Stimulated activated CD4-positive, alpha-beta T cell treated with anti-CD3 and anti-CD28 coated beads, Interleukin-15, amount 100 ng/mL, for 48 hours (primary cell): ENCODE measurements at places on chromosomes 16 and 17.

GRCh38 chr17:49520386-49521087 lies 25.4 kb downstream of the NGFR start:
- DNase-seq: no peak

- DNase-seq: peak; percentile 50
Observed at GRCh38 chr17:73956595-73957465, 246.6 kb upstream of the RPL38 start.

- DNase-seq: no peak
Observed at GRCh38 chr16:5837007-5837670, 739.5 kb upstream of the EEF2KMT start.

DNA sequence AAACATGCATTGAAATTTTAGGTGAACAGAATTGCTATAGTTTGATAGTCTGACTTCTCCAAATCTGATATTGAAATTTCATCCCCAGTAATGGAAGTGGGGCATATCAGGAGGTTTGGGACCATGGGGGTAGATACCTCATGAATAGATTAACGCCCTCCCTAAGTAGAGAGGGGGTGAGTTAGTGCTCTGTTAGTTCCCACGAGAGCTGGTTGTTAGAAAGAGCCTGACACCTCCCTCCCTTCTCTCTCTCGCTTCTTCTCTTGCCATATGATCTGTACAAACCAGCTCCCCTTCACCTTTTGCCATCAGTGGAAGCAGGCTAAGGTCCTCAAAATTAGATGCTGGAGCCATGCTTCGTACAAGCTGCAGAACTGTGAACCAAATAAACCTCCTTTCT lies 78.8 kb downstream of the BRIP1 start:
- DNase-seq: no peak

DNA sequence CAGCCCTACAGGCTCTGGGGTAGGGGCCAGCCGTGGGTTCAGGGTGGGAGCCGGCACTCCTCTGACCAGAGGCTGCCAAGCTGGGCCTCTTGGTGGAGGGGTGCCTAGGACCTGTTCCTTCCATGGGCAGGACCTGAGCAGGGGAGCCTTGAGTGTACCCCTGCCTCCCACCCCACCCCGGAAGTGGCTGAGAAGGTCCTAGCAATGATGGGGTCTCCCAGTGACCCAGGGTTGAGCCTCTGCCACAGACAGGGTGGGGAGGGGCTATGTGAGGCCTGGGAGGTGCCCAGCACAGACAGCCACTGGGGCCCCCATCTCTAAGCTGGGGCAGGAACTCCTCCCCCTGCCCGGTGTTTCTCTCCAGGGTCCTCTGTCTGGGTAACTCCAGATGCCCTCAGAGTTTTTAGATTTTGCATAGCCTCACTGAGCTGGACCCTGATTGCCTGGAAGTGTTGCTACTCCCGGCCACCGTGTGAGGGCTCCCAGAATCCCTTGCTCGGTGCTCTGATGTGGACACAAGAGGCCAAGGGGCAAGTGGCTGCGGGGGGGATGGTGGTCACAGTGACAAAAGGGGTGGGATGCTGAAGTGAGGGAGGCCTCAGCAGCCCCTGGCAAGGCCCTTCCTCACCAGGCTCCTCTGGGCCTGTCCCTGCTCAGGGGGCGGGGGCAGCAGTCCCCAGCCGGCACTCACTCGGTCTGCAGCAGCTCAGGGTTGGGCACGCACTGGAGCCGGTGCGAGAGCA lies 6.4 kb upstream of the MTSS2 start:
- DNase-seq: no peak

- peak; percentile 10 for DNase-seq
Observed at GRCh38 chr17:21125862-21126261, 902 bp upstream of the DHRS7B start.

- no peak for DNase-seq
Observed at GRCh38 chr17:27540318-27541101, 84.3 kb downstream of the KSR1 start.

DNA sequence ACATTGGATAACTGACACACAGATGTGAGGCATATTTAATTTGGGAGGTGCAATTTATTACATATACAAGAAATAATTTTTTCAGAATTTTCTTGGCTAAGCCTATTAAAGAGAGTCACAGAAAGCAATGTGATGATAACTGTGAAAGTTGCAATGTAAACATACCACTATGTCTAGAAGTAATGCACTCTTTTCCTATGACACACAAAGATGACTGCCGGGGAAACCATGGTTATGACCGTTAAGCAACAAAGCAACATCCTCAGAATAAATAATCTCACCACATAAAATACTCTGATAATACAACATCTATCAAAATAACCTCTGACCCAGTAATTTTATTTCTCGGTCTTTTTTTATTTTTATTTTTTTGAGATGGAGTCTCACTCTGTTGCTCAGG lies 10.5 kb upstream of the QRICH2 start:
- DNase-seq: no peak

GRCh38 chr16:6527646-6528045 lies 805.0 kb upstream of the RBFOX1 start:
- DNase-seq: no peak

GRCh38 chr16:68790130-68790761 lies 53.1 kb upstream of the TANGO6 start:
- no peak for DNase-seq

DNA sequence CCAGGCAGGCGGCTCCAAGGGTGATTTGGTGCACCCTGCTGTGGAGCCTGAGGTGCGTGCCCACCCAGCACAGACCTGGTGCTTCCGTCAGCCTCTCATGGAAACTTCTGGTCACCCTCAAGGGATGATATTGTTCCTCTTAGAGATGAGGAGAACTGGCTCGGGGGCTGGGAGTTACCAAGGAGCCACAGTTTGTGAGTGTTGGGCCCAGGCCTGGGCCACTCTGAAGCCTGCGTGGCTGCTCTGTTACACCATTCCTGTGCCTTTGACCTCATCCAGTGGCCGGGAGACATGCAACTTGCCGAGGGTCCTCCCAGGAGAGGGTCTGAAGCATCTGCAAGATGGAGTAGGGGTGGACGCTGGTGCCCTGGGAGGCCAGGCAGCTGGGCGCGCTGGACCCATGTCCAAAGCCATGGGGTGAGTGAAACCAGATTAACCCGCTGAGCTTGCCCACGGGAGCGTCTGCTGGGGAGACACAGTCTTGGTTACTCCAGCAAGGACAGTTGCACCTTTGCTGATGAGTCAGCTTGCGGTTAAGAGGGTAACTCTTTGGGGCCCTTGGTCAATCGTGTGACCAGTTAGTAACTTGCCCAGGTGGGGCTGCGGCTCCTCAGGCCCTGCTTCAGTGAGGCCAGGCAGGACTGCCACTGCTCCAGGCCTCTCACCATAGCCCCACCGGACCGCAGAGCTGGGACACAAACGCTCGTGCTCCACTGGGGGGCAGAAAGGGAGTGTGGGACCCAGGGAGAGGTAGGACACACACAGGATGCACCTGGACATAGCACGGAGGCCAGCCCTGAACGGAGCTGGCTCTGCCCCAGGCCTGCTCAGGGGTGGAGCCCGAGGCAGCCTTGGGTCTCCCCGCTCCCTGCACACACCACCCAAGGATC lies 7.5 kb downstream of the C16orf90 start:
- DNase-seq: no peak

DNA sequence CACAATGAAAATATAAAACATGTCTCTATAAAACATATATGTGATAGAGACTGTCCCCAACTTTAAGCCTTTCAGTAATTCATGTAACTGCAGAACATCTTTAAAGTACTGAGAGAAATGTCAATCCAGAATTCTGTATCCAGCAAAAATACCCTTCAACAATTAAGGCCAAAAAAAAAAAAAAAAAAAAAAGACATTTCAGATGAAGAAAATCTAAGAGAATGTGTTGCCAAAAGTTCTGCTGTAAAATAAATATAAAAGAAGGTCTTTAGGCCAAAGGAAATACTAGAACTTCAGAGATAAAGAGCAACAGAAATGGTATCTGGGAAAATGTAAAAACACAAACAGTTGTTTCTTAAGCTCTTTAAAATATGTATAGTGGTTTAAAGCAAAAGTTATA lies 17.3 kb downstream of the BPTF start:
- no peak for DNase-seq

DNA sequence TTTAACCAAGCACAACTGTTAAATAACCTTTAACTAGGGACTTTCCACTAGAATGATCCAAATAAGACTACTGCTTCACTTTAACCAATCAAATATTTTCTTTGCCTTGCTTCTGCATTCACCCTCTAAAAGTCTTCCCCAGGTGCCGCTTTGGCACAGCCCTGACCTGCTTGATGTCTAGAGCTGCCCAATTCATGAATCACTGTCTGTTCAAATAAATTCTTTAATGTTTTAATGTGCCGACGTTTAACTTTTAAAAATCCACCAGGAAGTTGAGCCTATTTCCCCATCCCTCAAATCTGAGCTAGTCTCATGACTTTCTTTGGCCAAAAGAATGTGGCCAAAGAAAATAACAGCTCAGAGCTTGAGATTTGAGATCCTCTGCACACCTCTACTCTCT lies 277.8 kb upstream of the SOX9 start:
- no peak for DNase-seq

DNA sequence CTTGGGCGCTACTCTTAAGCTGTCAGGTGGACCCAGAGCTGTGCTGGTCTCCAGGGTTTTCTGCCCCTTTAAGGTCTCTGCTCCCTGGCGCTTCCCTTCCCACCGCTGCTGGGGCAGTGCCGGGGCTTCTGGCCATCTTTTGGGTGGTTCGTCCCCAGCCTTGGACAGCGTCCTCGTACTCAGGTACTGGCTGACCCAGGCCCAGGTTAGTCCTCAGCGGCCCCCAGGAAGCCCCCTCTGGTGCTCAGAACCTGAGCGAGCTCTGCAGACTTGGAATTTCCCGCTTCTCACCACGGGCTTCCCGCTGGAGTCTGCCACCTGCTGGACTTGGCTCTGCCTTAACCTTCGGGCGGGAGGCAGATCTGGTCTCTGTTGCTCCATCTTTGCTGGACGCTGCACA lies 94.1 kb upstream of the ZNF750 start:
- no peak for DNase-seq

DNA sequence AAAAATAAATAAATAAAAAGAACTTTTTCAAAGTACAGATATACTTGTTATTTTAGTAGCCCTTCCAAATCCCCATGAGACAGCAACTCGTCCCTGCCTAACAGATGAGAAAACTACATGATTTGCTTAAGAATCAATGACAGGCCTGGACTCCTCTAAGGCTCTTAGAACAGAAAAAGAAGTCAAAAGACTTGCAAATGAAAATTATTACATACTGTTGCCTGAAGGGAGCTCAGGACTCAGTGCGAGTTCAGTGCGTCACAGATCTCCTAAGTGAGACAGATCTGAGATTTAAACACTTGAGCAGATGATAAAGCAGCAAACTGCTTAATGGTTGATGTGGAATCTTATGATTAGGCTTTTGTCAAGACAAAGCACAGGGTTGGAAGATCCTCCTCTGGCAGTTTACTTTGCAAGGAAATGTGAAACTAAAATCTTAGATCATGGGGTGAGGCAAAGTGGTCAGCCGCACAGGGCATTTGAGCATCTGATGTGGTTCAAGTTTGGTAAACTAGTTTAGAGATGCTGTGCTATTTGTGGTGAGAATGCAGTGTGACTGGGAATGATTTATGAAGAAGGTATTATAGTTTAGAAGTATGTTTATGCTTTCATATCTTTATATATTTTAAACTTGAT lies 138.1 kb downstream of the TRIM37 start:
- no peak for DNase-seq

DNA sequence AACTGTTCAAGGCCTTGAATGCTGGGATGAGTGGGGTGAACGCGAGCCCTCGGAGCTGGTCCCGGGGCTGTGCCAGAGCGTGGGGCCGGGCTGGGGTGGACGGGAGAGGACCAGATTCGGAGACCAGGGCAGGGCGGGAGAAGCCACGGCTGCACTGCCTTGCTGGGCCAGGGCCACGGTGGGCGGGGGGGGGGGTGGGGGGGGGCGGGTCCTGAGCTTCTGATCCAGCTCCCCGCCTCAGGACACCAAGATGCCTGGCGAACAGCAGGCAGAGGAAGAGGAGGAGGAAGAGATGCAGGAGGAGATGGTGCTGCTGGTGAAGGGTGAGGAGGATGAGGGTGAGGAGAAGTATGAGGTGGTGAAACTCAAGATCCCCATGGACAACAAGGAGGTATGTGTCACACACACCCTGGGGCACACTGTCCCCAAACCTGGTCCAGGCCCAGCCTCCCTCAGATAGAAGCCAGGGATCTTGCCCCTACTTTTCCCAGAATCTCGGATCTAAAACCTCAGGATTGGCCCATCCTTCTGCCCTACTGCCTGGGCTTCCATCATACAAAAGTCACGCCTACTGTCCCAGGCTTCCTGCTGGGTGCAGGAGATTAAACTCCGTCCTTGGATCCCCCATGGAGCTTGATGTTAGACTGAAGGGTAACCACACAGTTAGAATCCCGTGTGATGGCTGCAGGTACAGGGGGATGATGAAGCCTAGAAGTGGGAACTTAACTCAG lies 563 bp downstream of the ZNF771 start:
- DNase-seq: no peak

DNA sequence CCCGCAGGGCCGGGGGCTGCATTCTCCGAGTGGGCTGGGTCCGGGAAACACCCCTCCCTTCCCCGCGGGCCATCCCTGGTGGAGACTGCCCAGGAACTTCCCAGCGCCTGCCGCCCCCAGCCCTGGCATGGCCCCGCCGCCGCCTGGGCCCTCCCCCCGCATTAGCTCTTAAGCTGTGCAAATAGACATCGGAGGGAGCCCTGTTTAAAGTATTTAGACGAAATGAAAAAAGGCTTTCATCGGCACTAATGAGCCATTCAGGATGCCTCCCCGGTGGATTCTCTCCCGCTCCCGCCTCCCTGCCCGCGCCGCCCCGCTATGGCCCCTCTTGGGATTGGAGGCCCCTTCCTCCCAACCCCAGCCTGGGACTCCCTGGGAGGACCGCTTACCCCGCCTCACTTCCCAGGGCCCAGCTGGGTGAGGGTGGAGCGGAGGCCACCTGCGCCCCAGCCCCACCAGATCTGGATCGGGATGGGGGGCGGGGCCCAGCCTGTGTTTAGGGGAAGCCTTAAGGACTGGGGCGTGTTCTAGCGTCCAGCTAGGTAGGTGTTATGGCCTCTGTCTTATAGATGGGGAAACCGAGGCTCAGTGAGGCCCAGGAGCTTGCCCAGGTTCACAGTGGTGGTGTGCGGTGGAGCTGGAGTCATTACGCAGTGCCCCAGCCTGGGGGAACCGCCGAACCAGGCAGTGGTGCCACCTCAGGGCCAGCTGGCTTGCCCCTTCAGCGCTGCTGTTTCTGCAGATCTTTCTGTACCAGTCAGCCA lies 19.7 kb downstream of the SEZ6 start:
- no peak for DNase-seq

DNA sequence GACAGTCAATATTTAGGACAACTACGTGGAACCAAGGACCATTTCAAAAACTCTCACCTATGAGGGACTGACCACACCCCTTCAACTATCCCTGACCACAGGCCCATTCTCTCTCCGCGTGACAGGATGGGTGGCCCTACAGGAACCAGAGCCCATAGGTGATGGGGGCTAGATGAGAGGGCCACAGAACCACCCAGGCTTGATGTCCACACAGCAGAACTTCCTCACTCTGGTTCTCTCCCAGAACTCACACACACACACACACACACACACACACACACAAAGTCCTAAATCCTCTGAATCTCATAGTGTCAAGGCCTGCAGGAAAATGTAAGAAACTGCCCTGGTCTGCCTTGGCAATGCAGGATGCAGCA lies 1.5 kb downstream of the ZNF319 start:
- no peak for DNase-seq
